Activated CD4-positive, alpha-beta memory T cell treated with anti-CD3 and anti-CD28 coated beads for 36 hours (primary cell): ENCODE measurements at places on chromosomes 2 and 18.

- DNase-seq, result peak; percentile 51
Measured at GRCh38 chr18:58303363-58303762, 259.3 kb downstream of the NEDD4L start.

GRCh38 chr2:47327295-47327694 lies 75.7 kb upstream of the MSH2 start:
- DNase-seq, result no peak

DNA sequence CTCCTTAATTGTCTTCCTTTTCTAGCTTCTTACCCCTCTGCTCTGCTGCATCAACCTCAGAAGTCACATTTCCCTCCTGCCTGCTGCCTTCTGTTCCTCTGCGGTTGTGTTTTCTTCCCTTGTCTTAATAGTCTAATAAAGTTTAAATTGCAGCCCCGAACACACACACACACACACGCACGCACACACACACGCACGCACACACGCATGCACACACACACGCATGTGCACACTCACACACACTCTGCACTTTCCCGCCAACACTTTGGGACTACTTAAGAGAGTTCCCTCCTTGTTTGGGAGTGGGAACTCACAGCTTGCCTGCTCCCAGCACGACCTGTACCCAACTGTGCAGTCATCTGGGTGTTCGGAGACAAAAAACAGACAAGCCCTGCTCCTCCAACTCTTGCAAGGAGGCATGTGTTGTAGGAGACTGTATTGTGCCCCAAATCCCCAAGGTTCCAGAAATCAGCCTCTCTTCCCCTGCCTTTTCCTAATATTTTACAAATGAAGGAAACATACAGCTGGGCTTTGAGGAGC lies 99.1 kb downstream of the SETBP1 start:
- DNase-seq, result no peak

DNA sequence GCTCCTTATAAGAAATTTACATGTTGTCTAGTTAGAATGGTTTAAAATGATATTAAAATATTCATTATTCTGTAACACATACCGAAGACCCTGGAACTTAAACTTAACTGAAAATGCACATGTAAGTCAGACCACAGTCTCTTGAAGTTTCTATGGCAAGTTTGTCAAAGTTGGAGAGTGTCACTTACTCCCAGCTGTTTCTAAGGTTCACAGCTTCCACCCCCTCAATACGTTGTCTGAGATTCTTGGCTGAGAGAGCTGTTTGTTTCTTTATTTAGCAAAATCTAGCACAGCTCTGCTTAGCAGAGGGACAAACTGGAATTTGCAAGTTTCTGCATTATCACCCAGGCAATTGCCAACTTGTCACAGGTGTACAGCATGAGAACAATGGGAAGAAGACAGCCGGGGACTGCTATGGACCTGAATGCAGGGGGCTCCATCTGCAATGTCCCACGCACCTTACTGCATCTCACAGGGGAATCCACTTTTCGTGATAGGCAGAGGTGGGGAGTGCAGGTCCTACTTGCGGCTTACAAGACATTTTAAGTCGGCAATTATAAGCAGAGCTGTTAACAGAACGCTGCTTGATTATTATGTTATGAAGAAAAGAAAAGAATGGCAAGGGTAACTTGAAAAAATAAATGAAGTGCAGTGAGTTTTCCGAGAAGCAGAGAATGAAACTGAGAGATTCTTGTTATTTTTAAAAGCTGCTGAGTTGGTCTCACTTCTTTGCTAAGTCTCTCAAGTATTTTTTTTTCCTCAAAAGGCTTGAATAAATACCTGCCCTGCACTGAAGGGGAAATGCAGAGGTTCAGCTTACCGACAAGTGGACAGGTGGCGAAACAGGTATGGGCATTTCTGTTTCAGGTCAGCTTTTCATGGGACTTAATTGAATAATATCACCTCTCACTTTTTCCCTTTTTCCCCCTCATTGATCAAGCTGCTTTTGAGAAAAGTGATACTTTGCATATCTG lies 1072.1 kb upstream of the FANCL start:
- DNase-seq, result no peak

DNA sequence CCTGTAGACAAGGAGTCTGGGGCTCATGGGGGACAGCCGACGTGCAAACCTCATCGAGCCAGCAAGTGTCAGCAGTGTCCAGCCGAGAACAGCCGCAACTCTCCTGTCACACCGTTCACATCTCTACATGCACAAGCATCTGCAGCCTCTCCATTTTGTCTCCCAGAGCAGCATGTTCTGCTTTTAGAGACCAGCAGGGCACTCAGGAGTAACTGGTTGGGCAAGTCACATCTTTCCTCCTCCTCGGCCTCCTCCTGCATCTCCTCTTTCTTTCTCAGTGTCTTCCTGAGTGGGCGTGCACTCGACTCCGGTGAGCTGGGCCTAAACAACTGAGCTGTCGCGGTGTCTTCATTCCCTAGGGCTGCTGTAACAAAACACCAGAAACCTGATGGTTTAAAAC lies 249.9 kb downstream of the SH3BP4 start:
- no peak for DNase-seq

- DNase-seq, result no peak
Measured at GRCh38 chr2:234172532-234172931, 122.0 kb downstream of the SPP2 start.

DNA sequence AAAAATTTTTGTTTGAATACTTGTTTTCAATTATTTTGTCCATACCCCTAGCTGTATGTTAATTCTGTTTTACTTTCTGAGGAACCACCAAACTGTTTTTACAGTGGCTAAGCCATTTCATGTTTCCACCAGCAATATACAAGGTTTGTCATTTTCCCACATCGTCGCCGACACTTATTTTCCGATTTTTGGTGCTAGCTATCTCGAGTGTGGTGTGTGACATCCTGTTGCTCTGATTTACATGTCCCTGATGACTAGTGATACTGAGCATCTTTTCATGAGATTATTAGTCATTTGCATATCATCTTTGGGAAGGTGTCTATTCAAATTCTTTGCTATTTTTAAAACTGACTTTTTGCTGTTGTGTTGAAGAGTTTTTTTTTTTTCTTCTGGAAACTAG lies 7.2 kb upstream of the GPC1 start:
- DNase-seq, result peak; percentile 53

DNA sequence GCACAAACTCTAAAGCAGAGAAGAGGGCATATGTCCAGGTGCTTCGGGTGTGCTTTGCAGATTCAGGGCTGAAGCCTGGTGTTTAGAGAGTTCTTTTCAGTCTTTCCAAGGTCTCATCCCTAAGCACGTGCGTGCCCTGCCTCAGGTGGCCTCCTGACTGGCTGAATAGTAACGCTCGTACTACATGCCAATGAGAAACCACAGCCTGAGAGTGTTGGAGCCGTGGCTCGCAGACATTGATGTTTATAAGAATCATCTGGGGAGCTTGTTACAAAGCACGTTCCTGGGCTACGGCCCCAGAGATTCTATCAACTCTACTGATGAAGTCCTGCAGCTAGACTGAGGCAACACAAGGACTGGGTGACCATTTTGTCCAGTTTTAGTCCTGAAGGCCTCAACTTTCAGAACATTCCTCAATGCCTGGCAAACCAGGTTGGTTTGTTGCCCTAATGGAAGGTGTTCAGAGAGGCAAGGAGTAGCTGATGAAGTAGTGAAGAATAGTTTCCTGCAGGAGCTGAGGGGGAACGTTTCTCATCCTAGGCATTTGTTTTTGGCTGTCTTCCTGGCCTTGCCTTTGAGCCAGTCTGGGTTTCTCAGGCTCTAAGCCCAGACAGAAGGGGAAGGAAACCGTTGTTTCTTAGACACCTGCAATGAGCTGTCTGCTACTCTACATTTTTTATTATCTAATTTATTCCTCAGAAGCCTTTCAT lies 31.5 kb upstream of the HAAO start:
- no peak for DNase-seq

DNA sequence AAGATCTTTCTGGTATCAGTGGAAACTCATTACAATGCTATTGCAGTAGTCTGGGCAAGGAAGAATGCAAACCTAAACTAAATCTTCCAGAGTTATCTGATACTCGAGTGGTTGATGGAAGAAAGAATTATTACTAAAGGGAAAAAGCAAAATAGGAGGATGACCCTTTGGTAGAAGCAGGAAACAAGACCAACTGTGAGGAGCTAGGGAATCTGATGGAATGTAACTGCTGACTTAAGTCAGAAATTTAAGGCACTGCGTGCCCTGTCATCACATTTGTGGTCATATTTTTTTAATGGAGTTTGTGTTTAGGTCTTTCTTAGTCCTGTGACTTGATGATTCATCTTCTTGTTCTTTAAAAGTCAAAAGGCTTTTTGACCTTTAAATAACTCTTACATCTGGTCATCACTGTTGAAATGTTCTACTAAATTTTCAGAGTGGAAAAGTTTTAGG lies 36.5 kb upstream of the ARMC9 start:
- no peak for DNase-seq

GRCh38 chr2:20649576-20649975 lies 1.3 kb downstream of the HS1BP3 start:
- no peak for DNase-seq

- DNase-seq, result no peak
Measured at GRCh38 chr2:71683070-71683469, 229.7 kb downstream of the DYSF start.

DNA sequence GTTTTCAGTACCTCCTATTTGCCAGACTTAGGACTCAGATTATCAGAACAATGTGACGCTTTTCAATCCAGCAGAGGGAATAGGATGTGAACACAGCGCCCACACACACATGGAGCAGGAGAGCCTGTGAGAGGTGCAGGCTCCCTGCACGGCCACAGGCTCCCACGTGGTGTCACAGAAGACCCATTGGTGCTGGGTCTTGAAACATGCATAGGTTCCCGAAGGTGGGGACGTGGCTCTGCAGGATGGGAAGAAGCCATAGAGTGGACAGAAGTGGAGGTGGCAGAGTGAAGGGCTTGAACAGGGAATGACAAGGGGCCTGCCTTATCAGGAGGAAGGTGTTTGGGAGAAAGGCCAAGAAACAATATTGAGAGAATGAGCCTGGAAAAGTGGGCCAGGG lies 78.5 kb upstream of the BCL2L11 start:
- no peak for DNase-seq

DNA sequence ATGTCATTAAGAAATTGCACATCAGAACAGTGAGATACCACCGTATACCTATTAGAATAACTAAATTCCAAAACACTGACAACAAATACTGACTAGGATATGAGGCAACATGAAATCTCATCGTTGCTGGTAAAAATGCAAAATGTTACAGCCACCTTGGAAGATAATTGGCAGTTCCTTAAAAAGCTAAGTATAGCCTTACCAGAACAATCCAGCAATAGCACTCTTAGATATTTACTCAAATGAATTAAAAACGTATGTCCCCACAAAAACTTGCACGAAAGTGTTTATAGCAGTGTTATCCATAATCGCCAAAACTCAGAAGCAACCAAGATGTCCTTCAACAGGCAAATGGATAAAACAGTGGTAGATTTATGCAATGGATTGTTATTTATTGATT lies 241.7 kb downstream of the EPHA4 start:
- no peak for DNase-seq

- DNase-seq, result no peak
Measured at GRCh38 chr2:127048618-127048935, 58.4 kb downstream of the BIN1 start.

- DNase-seq, result peak; percentile 73
Measured at GRCh38 chr18:32040936-32041335, 22.3 kb downstream of the RNF125 start.

- DNase-seq, result no peak
Measured at GRCh38 chr2:216698895-216699294, 3.5 kb upstream of the IGFBP5 start.

GRCh38 chr2:201208563-201209252 lies 25.8 kb downstream of the CASP10 start:
- no peak for DNase-seq

DNA sequence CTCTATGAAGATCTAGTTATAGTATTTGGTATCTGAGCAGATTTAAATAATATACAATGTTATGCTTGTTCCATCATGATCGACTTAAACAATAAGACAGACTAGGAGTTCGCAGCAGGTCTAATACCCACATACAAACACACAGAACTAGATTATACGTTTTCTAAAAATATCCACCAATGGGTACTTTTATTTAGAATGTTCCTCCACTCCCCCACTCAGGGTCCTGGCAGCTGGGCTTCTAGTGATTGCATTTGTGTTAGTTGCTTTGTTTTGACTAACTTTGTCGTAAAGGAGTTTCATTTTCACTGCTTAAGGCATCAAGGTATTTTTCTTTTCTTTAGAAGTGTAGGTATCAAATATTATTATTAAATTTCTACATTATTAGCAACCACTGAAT lies 91.4 kb downstream of the RPRM start:
- no peak for DNase-seq

GRCh38 chr2:142536492-142536891 lies 341.0 kb upstream of the KYNU start:
- no peak for DNase-seq

DNA sequence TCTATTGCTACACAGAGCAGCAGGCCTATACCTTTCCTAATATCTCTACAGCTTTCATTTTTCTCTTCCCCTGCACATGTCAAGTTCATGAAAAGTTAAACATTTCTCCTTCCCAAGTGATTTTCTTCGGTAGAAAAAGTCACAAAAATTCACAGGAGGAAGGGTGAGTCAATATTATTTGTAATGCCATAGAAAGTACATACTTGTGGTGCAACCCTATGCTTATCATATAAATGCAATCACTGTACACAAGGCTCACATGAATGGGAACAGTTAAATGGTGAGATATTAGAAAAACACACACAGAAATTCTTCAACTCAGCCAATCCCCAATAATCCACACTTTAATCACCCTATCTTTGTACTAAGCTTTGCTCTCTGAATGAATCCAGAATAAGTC lies 651.6 kb downstream of the LRRTM4 start:
- DNase-seq, result no peak

DNA sequence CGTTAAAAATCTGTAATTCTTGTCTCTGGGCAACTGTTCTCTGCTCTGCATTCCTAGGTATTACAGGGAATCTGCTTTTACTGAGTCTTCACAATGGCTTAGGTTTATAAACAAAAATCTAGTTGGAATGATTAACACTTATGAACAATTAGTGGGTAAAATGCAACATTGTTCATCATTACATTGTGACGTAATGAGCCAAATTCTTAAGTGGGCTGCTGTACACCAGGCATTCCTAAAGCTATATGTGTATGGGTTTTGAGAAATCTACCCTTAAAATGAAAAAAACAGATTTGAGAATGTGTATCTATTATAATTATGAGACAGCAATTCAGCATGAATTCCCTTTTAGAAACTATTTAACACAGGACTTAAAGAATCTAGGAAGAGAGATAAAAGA lies 41.5 kb upstream of the ERBB4 start:
- no peak for DNase-seq

GRCh38 chr2:50491541-50492476 lies 540.1 kb downstream of the NRXN1 start:
- peak; percentile 12 for DNase-seq

DNA sequence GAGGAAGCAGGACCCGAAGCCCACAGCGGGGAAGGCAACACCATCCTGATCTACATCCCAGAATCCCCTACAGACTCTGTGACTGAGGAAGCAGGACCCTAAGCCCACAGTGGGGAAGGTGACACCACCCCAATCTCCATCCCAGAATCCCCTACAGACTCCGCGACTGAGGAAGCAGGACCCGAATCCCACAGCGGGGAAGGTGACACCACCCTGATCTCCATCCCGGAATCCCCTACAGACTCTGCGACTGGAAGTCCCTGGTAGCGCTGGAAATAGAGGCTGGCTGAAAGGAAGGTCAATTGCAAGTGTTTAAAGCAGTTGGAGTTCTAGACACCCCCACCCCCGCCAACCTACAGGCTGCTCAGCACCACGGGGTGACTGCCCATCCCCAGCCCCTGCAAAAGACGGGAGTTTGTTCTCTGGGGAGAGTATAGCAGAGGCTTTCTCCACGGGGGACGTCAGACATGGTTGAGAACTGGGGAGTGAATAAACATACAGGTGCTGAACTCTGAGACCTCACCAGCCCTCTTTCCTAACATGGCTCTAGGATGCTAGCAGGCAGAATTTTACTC lies 21.0 kb downstream of the CIB4 start:
- no peak for DNase-seq
